ENCODE measurements at places on chromosomes 4 and X.

- H3K36me3 ChIP-seq = no peaks in the 10 kb centered on the region
- DNase-seq = no peak
- H3K4me1 ChIP-seq = no peaks in the 10 kb centered on the region
Measured at GRCh38 chrX:9227276-9227675, 193.3 kb upstream of the FAM9B start.

GRCh38 chr4:81595287-81595686 lies 123.6 kb upstream of the RASGEF1B start:
- no peak overlapping the region for H3K4me3 ChIP-seq
- no peaks in the 10 kb centered on the region for H3K4me1 ChIP-seq
- H3K27me3 ChIP-seq = no peaks in the 10 kb centered on the region
- no peak overlapping the region for H3K27ac ChIP-seq

- DNase-seq = no peak
- H3K4me3 ChIP-seq = peak overlapping the region; percentile 9
- no peaks in the 10 kb centered on the region for H3K27me3 ChIP-seq
- no peak overlapping the region for H3K27ac ChIP-seq
- H3K36me3 ChIP-seq = peaks cover 54% of the 10 kb centered on the region
Measured at GRCh38 chrX:155056877-155057792, 13.8 kb downstream of the CMC4 start.

- H3K27me3 ChIP-seq = no peaks in the 10 kb centered on the region
- H3K36me3 ChIP-seq = no peaks in the 10 kb centered on the region
Measured at GRCh38 chrX:23953908-23954269, 46.1 kb downstream of the CXorf58 start.

- no peak overlapping the region for H3K4me3 ChIP-seq
- no peak for DNase-seq
- H3K27ac ChIP-seq = no peak overlapping the region
- H3K36me3 ChIP-seq = no peaks in the 10 kb centered on the region
- H3K4me1 ChIP-seq = no peaks in the 10 kb centered on the region
Measured at GRCh38 chr4:176207839-176208238, 12.5 kb upstream of the SPATA4 start.

- DNase-seq = no peak
- H3K4me3 ChIP-seq = no peak overlapping the region
- no peaks in the 10 kb centered on the region for H3K36me3 ChIP-seq
- no peak overlapping the region for H3K27ac ChIP-seq
Measured at GRCh38 chr4:129498626-129499025, 402.7 kb downstream of the C4orf33 start.

DNA sequence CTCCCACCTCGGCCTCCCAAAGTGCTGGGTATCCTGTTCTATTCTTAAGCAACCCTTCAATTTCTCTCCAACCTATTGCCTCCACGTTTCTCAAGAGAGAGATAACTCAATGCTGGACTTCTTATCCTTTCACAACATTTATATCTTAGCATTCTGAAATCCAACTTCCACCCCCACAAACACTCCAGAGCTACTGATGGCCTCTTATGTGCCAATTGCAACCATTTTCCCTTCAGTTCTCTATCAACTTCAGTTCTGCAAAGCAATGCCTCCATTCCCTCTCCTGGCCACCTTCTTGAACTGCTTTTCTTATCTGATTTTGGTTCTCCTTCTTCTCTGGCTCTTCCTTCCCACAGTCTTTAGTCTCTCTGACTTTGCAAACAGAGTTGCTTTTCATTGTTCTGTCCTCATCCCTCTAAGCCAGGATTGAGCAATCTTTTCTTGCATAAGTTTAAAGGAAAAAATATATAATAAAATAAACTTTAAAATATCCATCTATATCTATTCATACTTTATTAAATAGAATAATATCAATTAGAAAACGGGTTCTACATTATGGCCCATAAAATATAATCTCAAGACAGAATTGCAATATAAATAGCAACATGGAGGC lies 3.6 kb upstream of the STBD1 start:
- no peak overlapping the region for H3K4me3 ChIP-seq
- H3K27me3 ChIP-seq = no peaks in the 10 kb centered on the region
- DNase-seq = no peak

GRCh38 chr4:137998666-137999429 lies 243.3 kb downstream of the SLC7A11 start:
- no peak for DNase-seq
- no peaks in the 10 kb centered on the region for H3K27me3 ChIP-seq
- H3K27ac ChIP-seq = no peak overlapping the region
- H3K4me3 ChIP-seq = no peak overlapping the region
- H3K4me1 ChIP-seq = no peaks in the 10 kb centered on the region

- no peaks in the 10 kb centered on the region for H3K36me3 ChIP-seq
- DNase-seq = no peak
- H3K27me3 ChIP-seq = peaks cover 77% of the 10 kb centered on the region
- no peak overlapping the region for H3K27ac ChIP-seq
Measured at GRCh38 chr4:138864961-138865720, 150.4 kb upstream of the NOCT start.

- H3K4me1 ChIP-seq = no peaks in the 10 kb centered on the region
- no peak for DNase-seq
- no peaks in the 10 kb centered on the region for H3K27me3 ChIP-seq
- H3K27ac ChIP-seq = no peak overlapping the region
- H3K36me3 ChIP-seq = no peaks in the 10 kb centered on the region
Measured at GRCh38 chrX:23482561-23482960, 147.9 kb downstream of the PTCHD1 start.

GRCh38 chrX:154748712-154749339 lies 2.1 kb downstream of the GAB3 start:
- peaks cover 28% of the 10 kb centered on the region for H3K27me3 ChIP-seq
- DNase-seq = no peak
- no peaks in the 10 kb centered on the region for H3K36me3 ChIP-seq
- no peak overlapping the region for H3K27ac ChIP-seq
- H3K4me3 ChIP-seq = peak overlapping the region; percentile 32

DNA sequence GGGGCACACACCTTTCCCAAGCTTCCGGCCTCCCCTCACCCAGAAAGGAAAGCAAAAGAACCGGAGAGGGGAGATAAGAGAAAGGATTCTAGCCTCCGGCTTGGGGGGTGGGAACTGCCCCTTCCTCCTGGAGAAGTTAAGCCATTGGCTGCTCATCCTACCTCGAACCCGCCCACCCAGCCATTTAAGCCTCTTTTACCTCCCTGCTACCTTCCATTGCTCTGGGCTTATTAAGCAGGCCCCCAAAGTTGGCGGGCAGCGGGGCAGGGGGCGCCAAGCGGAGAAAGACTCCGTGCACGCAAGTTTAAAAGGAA lies 2.3 kb downstream of the MAML3 start:
- no peaks in the 10 kb centered on the region for H3K27me3 ChIP-seq
- no peak for DNase-seq
- peak overlapping the region; percentile 58 for H3K4me3 ChIP-seq
- H3K4me1 ChIP-seq = peaks cover 5% of the 10 kb centered on the region
- no peaks in the 10 kb centered on the region for H3K36me3 ChIP-seq

DNA sequence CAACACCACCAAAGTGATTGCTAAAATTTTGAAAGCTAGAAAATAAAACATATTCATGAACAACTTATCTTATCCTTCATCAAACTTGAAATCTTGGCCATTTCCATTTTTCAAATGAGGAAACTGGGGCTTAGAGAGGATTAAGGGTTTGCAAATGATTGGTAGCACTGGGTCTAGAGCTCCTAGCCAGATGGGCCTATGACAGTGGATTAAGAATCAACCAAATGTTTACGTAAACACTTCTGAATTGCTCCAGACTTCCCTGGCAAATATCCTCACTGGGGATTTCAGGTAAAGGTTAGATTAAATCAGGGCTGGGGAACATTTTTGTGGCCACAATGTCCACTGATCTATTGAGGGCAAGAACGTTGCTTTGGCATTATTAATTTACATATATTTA lies 241.2 kb downstream of the ANK2 start:
- no peaks in the 10 kb centered on the region for H3K27me3 ChIP-seq
- no peak overlapping the region for H3K4me3 ChIP-seq
- H3K27ac ChIP-seq = no peak overlapping the region
- H3K36me3 ChIP-seq = no peaks in the 10 kb centered on the region
- H3K4me1 ChIP-seq = no peaks in the 10 kb centered on the region
- no peak for DNase-seq

DNA sequence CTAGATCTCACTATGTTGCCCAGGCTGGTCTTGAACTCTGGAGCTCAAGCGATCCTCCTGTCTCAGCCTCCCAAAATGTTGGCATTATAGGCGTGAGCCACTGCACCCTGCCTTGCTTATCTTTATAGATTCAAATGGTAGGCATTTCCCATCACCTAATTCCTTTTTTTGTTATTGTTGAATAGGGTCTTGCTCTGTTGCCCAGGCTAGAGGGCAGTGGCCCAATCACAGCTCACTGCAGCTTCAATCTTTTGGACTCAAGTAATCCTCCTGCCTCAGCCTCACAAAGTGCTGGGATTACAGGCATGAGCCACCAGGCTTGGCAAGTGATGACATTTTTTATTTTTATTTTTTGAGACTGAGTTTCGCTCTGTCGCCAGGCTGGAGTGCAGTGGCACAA lies 16.7 kb upstream of the WDR45 start:
- H3K27ac ChIP-seq = no peak overlapping the region
- DNase-seq = no peak
- no peaks in the 10 kb centered on the region for H3K4me1 ChIP-seq

GRCh38 chrX:42237956-42238355 lies 314.6 kb upstream of the CASK start:
- no peaks in the 10 kb centered on the region for H3K4me1 ChIP-seq
- H3K36me3 ChIP-seq = no peaks in the 10 kb centered on the region
- DNase-seq = no peak
- H3K27me3 ChIP-seq = no peaks in the 10 kb centered on the region
- no peak overlapping the region for H3K27ac ChIP-seq

GRCh38 chrX:41630091-41630490 lies 58.7 kb upstream of the GPR34 start:
- DNase-seq = no peak
- no peak overlapping the region for H3K4me3 ChIP-seq
- no peaks in the 10 kb centered on the region for H3K27me3 ChIP-seq
- H3K27ac ChIP-seq = no peak overlapping the region

GRCh38 chrX:37746218-37746941 lies 33.5 kb upstream of the CYBB start:
- H3K4me1 ChIP-seq = no peaks in the 10 kb centered on the region
- H3K27me3 ChIP-seq = no peaks in the 10 kb centered on the region
- DNase-seq = no peak
- no peak overlapping the region for H3K27ac ChIP-seq
- no peaks in the 10 kb centered on the region for H3K36me3 ChIP-seq

- no peak overlapping the region for H3K27ac ChIP-seq
- peaks cover 3% of the 10 kb centered on the region for H3K4me1 ChIP-seq
- no peak overlapping the region for H3K4me3 ChIP-seq
- DNase-seq = no peak
- peaks cover 7% of the 10 kb centered on the region for H3K36me3 ChIP-seq
Measured at GRCh38 chrX:44961817-44962607, 89.0 kb downstream of the KDM6A start.

- H3K4me1 ChIP-seq = no peaks in the 10 kb centered on the region
- H3K27ac ChIP-seq = no peak overlapping the region
- H3K4me3 ChIP-seq = no peak overlapping the region
- H3K27me3 ChIP-seq = no peaks in the 10 kb centered on the region
Measured at GRCh38 chr4:29717287-29718057, 1002.7 kb upstream of the PCDH7 start.

GRCh38 chrX:45191383-45191782 lies 9.3 kb downstream of the DIPK2B start:
- peaks cover 4% of the 10 kb centered on the region for H3K4me1 ChIP-seq
- DNase-seq = no peak
- no peak overlapping the region for H3K4me3 ChIP-seq
- no peak overlapping the region for H3K27ac ChIP-seq

GRCh38 chr4:29453303-29453820 lies 1266.8 kb upstream of the PCDH7 start:
- no peaks in the 10 kb centered on the region for H3K27me3 ChIP-seq
- H3K36me3 ChIP-seq = no peaks in the 10 kb centered on the region
- H3K4me1 ChIP-seq = no peaks in the 10 kb centered on the region
- DNase-seq = no peak
- no peak overlapping the region for H3K4me3 ChIP-seq

DNA sequence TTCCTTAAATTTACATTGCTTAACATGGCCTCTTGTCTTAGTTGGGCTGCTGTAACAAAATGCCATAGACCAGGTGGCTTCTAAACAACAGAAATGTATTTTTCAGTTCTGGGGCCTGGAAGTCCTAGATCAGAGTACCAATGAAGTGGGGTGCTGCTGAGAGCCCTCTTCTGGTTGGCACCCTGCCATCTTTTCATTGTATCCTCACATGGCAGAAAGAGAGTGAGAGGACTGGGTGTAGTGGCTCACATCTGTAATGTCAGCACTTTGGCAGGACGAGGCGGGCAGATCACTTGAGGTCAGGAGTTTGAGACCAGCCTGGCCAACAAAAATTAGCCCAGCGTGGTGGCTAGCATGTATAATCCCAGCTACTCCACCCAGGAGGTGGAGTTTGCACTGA lies 12.0 kb upstream of the KLB start:
- H3K27ac ChIP-seq = no peak overlapping the region
- no peak overlapping the region for H3K4me3 ChIP-seq
- DNase-seq = no peak
- H3K4me1 ChIP-seq = no peaks in the 10 kb centered on the region

GRCh38 chrX:152936306-152936705 lies 38.4 kb downstream of the ZNF185 start:
- H3K27me3 ChIP-seq = no peaks in the 10 kb centered on the region
- no peaks in the 10 kb centered on the region for H3K4me1 ChIP-seq
- H3K27ac ChIP-seq = no peak overlapping the region
- H3K36me3 ChIP-seq = peaks cover 69% of the 10 kb centered on the region
- DNase-seq = no peak

DNA sequence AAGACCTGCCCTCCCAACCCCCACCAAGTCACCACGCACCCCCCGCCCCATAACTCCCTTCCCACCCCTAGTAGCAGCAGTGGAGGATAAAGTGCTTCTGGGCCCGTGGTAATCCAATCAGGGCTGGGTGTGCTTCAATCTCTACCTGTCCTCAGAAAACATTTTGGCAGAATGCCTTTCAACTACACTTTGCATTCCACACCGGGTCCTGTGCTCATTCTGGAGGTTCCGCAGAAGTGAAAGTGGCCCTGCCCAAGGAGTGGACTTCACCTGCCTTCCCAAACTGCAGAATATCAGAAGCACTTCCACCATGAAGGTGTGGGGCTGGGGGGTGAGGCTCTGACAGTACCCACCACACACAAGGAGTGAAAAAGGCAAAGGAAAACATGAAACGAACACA lies 322.3 kb downstream of the DHX15 start:
- H3K27me3 ChIP-seq = no peaks in the 10 kb centered on the region
- no peaks in the 10 kb centered on the region for H3K36me3 ChIP-seq
- H3K4me1 ChIP-seq = no peaks in the 10 kb centered on the region
- DNase-seq = no peak
